Activated CD4-positive, alpha-beta T cell treated with anti-CD3 and anti-CD28 coated beads, Interleukin-2, amount 10 ng/mL, durations not matched to agents 24 days and 14 days (primary cell): ENCODE measurements at places on chromosomes 5 and 9.

- DNase-seq, result no peak
Measured at GRCh38 chr9:130305381-130305780, 39.8 kb downstream of the HMCN2 start.

DNA sequence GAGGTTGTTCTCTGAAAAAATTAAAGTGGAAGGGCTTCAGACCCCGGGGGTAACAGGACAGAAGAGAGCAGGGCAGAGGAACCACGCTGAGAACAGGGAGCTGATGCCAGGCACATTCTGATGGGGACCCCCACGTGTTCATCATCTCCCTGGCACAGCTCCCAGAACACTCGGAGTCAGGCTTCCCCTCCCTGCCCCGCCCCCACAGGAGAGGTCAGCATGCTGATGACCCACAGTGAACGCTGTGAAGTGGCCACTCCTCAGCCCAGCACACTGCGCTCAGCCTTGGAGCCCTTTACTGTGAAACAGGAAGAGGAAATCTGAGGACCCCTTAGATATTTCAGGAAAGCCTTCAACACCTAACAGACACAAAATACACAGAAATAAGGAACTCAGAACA lies 16.4 kb downstream of the RETREG1 start:
- no peak for DNase-seq

- DNase-seq, result no peak
Measured at GRCh38 chr9:98429613-98430012, 174.2 kb upstream of the TBC1D2 start.

DNA sequence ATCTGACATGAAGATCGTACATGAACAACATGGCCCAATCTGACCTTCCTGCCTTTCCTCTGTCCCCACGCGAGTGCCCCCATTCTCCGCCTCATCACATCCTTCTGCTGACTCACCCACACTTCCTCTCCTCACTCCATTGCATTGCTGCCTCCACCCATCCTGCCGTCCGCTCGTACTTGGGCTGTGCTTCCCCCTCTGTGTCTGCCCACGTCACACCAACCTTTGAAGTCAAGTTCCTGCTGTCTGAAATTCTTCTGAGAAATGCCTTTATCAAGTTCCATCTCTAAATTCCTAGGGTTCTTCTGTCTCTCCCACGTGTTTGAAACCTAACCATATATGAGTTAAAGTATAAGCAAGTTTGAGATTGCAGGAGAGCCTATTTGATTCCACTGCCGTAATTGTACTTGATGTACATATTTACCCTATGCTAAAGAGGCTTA lies 18.0 kb upstream of the STARD4 start:
- DNase-seq, result peak; percentile 95

DNA sequence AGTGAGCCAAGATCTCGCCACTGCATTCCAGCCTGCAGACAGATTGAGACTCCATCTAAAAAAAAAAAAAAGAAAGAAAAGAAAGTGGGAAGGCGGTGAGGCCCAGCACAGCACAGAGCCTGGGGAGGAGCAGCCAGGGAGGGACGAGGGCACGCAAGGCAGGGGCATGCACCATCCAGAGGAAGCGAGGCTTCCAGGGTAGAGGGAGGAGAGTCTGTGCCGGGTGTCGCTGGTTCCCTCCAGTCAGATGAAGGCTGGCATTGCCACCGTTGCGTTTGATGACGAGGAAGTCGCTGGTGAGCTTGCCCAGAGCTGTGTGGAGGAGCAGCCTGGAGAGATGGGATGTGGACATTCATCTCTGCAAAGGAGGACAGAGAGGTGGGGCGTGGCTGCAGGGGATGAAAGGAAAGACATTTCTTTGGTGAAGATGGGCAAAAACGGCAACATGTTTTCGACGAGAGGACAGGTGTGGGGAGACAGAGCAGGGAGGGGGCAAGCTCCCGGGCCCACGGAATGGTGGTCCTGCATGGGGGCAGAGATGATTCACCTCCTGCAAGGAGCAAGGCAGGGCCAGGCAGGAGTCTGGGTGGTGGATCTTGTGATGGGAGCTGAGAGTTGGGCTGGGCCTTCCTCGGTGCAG lies 18.6 kb upstream of the OLFM1 start:
- no peak for DNase-seq

- peak; percentile 77 for DNase-seq
Measured at GRCh38 chr9:109463924-109464625, 34.0 kb downstream of the PTPN3 start.

GRCh38 chr5:135158314-135158697 lies 124.3 kb upstream of the PITX1 start:
- no peak for DNase-seq

- DNase-seq, result no peak
Measured at GRCh38 chr5:154642499-154643245, 112.5 kb upstream of the LARP1 start.

GRCh38 chr5:13878357-13878756 lies 66.1 kb downstream of the DNAH5 start:
- DNase-seq, result no peak

DNA sequence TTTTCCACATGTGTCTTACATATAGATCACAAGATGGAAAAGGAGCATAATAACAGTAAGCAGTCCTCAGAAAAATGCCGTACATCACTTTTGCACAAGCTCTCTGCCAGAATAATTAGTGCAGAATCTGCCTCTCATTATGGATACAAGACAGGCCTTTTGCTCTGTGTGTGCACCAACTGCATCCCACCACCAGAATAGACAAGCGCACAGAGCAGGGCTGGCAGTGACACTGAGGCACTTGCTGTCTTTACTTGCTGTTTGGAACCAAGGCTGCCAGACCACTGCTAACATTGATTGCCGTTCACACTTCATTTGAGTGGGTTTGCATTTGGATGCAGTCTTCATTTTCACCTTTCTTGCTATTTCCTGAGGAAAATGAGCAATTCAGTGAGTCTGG lies 741.3 kb downstream of the TLE1 start:
- DNase-seq, result no peak

- no peak for DNase-seq
Measured at GRCh38 chr5:97529354-97529985, 346.4 kb upstream of the RIOK2 start.

- DNase-seq, result no peak
Measured at GRCh38 chr5:145945620-145946111, 9.3 kb downstream of the SH3RF2 start.

DNA sequence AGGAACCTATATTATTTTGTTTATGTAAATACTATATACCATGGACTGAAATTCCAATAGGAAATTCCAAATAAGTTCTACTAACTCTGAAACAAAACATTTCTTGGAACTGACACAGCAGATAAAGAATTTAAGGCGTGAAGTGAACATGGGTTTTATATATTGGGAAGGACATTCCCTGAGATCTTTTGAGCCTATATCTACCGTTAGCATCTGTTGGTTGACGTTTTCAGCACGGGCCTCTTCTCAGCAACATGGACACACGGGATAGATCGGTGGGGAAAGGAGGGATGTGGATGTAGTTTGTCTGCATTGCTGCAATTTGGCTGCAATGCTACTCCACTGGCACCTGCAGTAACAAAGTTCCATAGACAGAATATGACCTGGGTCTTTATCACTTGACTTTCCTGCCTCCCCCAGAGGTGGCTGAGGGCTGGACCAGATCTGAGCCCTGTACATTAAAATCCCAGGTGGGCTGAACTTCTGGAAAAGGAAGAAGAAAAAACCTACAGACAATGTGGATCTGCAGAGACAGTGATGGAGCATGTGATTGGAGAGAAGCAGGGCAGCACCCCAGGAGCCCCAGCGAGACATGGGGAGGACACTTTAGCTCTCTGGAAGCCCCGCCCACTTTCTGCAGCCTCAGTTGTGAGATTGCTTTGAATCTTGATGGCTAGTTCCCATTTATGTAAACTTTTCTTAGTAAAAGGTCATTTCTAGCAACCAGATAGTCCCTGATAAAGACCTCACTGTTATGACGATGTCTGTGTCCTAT lies 91.2 kb upstream of the CPEB4 start:
- DNase-seq, result no peak

- DNase-seq, result no peak
Measured at GRCh38 chr5:173735184-173735583, 118.7 kb upstream of the BOD1 start.

- DNase-seq, result no peak
Measured at GRCh38 chr9:21316860-21317259, 11.7 kb upstream of the IFNA5 start.
